Daoy (cell line): ENCODE measurements at places on chromosomes 5 and 9. TPM values are rescaled to one million over a fixed set of nuclear protein-coding genes. Genes with fewer than 3 reads are reported as not detected.

The MCC gene
- total RNA-seq = 11.8 and 13.0 TPM in 2 replicates

The FOXD4 gene
- 0.91 TPM in 1 of 2 replicates, not detected in the other for total RNA-seq

The FBXW11 gene
- 63.1 and 75.2 TPM in 2 replicates for total RNA-seq

The GLRA1 gene
- not detected in 2 replicates for total RNA-seq
